ENCODE measurements at places on chromosomes 4 and X. TPM values are rescaled to one million over a fixed set of nuclear protein-coding genes. Genes with fewer than 3 reads are reported as not detected.

NHS gene
- 8.1 TPM for total RNA-seq

IL13RA2 gene
- 20.0 TPM for total RNA-seq

CAPN6 gene
- total RNA-seq, result 0.32 TPM

ITIH6 gene
- under 0.01 TPM for total RNA-seq

TACR3 gene
- not detected for total RNA-seq

GRXCR1 gene
- total RNA-seq, result not detected

GLRB gene
- 16.2 TPM for total RNA-seq

TLL1 gene
- 3.8 TPM for total RNA-seq

ZNF630 gene
- total RNA-seq, result 2.0 TPM

CENPC gene
- total RNA-seq, result 31.9 TPM

BEX3 gene
- 207 TPM for total RNA-seq

ATG4A gene
- 11.2 TPM for total RNA-seq

FAM133A gene
- 1.2 TPM for total RNA-seq

F11 gene
- total RNA-seq, result not detected

USP17L19 gene
- not detected for total RNA-seq

USP27X gene
- total RNA-seq, result 2.9 TPM

ANOS1 gene
- 22.7 TPM for total RNA-seq

ARHGAP6 gene
- 1.3 TPM for total RNA-seq

L1CAM gene
- total RNA-seq, result 0.52 TPM

SPARCL1 gene
- total RNA-seq, result not detected

WNK3 gene
- 2.2 TPM for total RNA-seq

TMEM31 gene
- total RNA-seq, result 0.32 TPM

TEX13C gene
- total RNA-seq, result not detected

GAGE12H gene
- total RNA-seq, result not detected

DOK7 gene
- 0.13 TPM for total RNA-seq

NKX3-2 gene
- 3.6 TPM for total RNA-seq

NAA11 gene
- total RNA-seq, result not detected

BTC gene
- 2.8 TPM for total RNA-seq

FTSJ1 gene
- 38.6 TPM for total RNA-seq

RWDD4 gene
- 66.3 TPM for total RNA-seq

SAP30 gene
- total RNA-seq, result 62.6 TPM

PDLIM3 gene
- total RNA-seq, result 2.7 TPM

SLC7A11 gene
- total RNA-seq, result 70.8 TPM

FAM47A gene
- not detected for total RNA-seq

SERPINA7 gene
- total RNA-seq, result not detected

SLC10A6 gene
- total RNA-seq, result 0.11 TPM

HPGDS gene
- total RNA-seq, result not detected

DUSP21 gene
- not detected for total RNA-seq

SERTM2 gene
- total RNA-seq, result not detected

PTTG2 gene
- total RNA-seq, result 0.26 TPM

STOX2 gene
- total RNA-seq, result 2.6 TPM

WDR1 gene
- total RNA-seq, result 218 TPM

P2RY8 gene
- not detected for total RNA-seq

TMPRSS11A gene
- not detected for total RNA-seq

MAGEA12 gene
- total RNA-seq, result not detected

APBB2 gene
- total RNA-seq, result 36.5 TPM

IGSF1 gene
- total RNA-seq, result not detected

DUSP9 gene
- total RNA-seq, result not detected

WDR13 gene
- 89.5 TPM for total RNA-seq
